ENCODE measurements at places on chromosomes 6 and 20. TPM values are rescaled to one million over a fixed set of nuclear protein-coding genes. Genes with fewer than 3 reads are reported as not detected.

Gene KCNG1
- polyA plus RNA-seq, result 20.3 TPM

Gene TAGAP
- polyA plus RNA-seq, result not detected

- DNase-seq, result peak; percentile 32
These were observed 1343.4 kb downstream of the GRIK2 start for GRCh38 chr6:102736941-102737368.

DNA sequence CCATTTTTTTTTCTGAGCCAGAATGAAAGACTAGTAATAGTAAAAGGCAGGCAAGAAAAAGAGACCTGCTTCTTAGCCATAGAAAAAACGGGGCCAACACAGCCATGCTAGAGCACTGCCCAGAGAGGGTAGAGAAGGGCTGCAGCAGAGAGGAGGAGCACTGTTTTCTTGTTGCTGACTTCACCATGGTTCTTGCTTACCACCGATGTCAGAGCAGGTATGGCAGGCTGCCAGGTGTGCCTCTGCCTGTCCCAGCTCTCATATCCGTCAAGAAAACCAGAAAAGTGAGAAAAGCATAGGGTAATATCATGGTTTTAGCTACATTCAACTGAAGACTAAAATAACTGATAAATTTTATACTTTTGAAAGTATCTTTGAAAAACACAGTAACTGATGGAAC is 60.7 kb downstream of the DTNBP1 start:
- DNase-seq, result no peak

DNA sequence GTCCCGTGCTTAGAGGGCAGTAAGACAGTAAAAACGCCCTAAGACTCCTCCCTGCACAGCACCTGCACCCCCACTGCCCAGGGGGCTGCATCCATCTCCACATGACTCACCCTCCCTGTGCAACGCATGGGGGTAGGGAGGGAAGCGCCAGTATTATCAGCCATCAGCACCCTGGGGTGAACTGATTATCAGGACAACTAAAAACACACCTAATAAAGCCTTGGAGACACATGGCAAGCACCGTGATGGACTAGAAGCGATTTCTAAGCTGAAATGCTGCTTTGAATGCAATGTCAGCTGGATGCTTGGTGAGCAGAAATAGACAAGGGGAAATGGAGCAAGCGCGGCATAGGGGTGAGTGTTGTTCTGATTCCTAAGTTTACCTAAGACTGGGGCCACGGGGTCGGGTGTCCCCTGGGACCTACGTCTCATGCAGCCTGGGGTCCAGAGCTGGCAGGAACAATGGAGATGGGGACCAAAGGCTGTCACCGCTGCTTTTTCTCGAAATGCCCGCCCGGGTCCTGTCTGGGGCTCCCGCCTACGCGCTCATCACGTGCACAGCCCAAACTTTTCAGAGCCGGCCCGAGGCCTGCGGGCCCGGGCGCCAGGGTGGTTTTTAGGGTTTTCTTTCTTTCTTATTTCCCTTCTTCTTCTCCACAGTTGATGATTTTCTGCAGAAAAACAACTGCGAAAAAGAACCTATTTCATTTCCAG is 702 bp upstream of the TNFAIP3 start:
- no peak for DNase-seq

- DNase-seq, result no peak
These were observed 25.5 kb downstream of the NSFL1C start for GRCh38 chr20:1441133-1441532.

DNA sequence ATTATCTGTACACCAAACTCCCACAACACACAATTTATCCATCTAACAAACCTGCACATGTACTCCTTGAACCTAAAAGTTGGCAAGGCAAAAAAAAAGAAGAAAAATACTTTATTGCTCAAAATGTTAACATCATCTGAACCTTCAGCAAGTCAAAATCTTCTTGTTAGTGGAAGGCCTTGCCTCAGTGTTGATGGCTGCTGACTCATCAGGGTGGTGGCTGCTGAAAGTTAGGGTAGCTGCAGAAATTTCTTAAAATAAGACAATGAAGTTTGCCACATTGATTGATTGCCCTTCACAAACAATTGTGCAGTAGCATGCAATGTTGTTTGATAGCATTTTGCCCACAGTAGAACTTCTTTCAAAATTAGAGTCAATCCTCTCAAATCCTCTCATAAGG is 2.7 kb upstream of the WFDC11 start:
- DNase-seq, result no peak

DNA sequence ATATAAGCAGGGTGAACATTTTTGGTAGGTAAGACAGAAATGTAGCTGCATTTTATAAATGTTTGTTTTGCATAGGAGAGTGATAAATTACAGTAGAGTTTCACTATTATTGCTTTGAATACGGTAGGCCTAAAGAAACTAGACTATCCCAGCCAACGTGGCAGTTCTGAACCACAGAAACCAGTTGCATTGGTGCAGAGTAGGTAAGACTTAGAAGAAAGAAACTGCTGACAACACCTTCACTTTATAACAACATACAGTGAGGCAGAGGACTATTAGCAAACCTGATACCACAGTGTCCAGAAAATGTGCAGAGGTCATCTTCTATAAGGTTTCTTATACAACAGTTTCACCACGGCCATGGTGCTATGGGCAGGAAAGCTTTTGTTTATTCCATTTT is 566.1 kb downstream of the KIF16B start:
- no peak for DNase-seq

Data from AG04450 (cell line).